ENCODE measurements at places on chromosomes 7 and 10.

- no peak for DNase-seq
Measured at GRCh38 chr10:3701491-3701890, 83.5 kb downstream of the KLF6 start.

- DNase-seq = no peak
Measured at GRCh38 chr7:116180302-116180701, 30.0 kb upstream of the TES start.

DNA sequence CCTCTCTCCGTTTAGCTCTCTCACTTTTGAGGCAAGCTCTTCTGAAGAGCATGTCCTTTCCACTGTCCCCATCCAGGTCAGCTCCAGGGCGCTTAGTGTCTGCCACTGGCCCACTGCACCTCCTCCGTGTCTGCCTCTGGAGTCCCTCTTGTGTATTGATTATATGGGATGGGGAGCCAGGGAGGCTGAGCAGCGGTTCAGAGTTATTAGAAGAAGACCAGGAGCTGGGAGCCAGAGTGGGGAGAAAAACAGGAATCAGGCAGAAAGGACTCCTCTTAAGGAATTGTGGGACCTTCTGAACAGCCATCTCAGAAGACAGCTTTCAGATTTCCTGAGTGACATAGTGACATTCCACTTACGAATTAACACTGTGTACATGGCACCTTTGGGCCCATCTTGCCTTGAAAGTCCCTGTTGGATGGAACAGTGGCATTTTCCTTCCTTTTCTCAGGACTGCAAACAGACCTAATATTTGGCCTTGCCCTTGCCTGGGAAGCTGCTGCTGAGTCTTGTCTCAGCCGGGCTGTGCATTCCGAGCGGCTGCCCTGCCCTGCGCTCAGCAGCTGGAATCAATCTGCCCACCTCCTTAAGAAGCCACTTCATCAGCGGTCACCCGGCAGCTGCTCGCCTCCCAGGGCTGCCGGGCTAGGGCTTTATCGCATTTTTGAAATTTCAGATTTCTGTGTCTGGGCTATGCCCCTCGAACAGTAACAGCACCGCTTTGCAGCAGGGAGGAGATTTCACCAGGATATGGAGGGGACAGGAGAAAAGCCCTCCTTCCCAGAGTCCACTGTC, 81.1 kb upstream of the PRKG1 start:
- no peak for DNase-seq

- DNase-seq = no peak
Measured at GRCh38 chr10:113520690-113521474, 32.0 kb upstream of the HABP2 start.

DNA sequence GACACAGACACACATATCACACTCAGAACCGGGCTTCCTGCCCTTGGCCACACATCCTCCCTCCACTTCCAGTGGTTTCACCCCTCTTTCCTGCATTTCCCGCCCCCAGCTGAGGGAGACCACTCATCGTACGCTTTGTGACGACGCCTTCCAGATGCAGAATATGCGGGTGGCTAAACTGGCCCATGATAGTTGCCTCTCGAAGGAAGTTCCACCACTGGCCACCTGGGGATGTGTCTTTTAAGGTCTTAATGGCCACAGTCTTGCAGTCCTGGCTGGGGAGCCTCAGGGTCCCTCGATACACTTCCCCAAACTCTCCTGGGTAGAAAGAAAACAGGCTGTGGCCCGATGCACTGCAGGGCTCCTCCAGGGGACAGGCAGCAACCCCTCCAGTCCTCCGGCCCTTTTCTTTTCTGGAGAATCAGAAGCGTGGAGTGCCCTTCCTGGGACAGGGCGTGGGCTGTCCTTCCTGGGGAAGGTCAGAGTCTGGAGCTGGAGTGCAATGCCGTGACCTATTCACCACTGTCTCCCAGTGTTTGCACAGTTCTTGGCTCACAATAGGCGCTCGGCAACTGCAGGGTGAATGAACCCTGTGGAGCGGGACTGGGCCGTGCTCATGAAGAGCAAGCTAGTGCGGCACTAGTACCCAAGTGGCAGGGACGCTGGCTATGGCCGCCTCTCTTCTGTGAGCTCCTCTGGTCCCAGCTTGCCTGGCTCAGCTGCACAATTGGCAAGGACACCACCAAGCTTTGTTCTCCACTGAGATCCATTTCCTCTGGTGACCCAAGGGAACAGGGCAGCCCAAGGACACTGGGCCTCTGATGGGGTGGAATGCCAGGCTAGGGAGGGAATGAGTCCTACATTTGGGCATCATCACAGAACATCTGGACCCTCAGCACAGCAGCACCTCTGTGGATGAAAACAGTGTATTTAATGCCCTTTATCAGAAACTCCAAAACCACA, 13.2 kb downstream of the EPHA1 start:
- DNase-seq = no peak

DNA sequence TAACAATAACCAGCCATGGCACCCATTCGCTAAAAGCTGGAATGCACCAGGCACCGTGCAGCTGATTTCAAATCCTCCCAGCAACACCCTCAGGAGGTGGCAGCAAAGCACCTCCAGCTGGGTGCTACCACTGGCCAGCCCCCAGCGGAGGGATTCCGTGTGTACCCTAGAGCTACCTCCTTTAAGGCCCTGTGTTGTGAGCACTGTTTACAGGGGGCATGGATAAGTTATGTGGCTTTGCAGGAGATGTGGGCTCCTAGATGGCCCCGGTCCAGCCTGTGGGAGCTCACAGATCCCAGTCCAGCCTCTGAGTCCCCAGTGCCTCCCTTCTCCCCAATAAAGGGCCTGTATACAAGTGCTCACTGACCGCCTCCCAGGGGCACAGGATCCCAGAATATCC, 27.1 kb downstream of the TNRC18 start:
- DNase-seq = peak; percentile 44

GRCh38 chr10:64426745-64427144, 905.5 kb downstream of the REEP3 start:
- no peak for DNase-seq

- DNase-seq = no peak
Measured at GRCh38 chr10:132925071-132925561, 17.3 kb downstream of the CFAP46 start.

- DNase-seq = no peak
Measured at GRCh38 chr7:153948060-153948459, 104.1 kb upstream of the DPP6 start.

DNA sequence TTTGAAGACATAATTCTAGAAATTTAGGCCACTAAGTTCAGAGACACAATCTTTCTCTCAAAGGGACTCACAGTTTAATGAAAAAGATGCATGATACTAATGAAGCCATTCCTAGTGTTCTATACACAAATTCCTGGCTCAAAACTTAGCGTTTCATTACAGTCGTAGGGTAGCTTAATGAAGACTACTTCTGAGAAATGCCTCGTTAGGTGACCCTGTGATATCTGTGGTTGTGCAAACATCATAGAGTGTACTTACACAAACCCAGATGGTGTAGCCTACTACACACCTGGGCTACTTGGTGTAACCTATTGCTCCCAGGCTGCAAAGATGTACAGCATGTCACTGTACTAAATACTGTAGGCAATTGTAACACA, 488 bp upstream of the CHCHD3 start:
- DNase-seq = no peak

- DNase-seq = no peak
Measured at GRCh38 chr10:65518379-65518778, 1407.5 kb upstream of the LRRTM3 start.

DNA sequence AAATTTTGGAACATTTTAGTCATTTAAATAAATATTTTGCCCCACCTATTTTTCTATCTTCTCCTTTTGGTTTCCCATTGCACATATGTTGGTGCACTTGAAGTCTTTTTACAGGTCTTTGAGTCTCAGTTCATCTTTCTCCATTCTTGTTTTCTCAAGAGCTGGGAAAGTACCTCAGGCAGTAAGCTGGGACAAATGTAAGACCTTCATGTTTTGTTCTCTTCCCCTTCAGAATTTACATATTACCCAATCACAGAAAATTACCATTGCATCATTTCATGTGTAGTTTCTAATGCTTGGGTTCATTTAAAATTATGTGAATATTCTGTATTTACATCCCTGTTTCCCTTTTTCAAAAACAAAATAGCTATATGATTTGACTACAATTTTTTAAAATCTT, 1150.0 kb upstream of the POT1 start:
- no peak for DNase-seq

DNA sequence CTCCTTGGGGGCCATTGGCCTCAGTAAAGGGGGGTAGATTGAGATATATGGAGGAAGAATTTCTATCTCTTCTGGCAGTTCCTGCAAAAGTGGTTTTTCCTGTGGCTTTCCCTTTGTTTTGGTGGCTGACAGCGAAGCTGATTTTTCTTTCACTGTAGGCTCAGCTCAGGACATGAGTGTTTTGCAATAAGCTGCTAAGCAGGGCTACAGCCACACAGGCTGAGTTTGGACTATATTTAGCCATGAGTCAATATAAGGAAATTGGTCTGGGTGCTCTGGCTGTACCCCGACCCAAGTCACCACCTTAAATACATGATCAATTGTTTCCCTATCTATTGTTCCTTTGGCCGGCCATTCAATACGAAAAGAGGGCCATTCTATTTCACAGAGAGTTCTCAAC, 212.7 kb upstream of the KCND2 start:
- DNase-seq = no peak

GRCh38 chr7:143988976-143989745, 11.0 kb upstream of the OR6B1 start:
- DNase-seq = no peak

DNA sequence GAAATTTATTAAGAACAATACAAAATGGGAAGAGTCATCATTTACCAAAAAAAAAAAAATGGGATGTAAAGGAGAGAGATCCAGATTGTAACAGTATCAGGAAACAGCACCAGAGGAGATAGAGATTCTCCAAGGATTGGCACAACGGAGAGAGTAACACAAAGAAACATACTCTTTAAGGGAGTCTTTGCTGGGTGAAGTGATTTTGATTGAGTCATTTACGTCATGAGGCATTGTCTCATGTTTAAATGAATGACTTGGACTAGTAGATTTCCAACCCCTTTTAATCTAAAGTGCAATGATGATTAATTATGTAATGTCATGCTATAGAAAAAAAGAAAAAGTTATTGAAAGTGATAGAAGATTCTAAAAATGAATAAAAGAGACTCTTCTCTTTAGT, 68.8 kb downstream of the ITGB8 start:
- DNase-seq = no peak

GRCh38 chr10:111072232-111072631, 4.6 kb upstream of the ADRA2A start:
- no peak for DNase-seq

- peak; percentile 58 for DNase-seq
Measured at GRCh38 chr10:30529373-30529998, 95.5 kb downstream of the MAP3K8 start.

DNA sequence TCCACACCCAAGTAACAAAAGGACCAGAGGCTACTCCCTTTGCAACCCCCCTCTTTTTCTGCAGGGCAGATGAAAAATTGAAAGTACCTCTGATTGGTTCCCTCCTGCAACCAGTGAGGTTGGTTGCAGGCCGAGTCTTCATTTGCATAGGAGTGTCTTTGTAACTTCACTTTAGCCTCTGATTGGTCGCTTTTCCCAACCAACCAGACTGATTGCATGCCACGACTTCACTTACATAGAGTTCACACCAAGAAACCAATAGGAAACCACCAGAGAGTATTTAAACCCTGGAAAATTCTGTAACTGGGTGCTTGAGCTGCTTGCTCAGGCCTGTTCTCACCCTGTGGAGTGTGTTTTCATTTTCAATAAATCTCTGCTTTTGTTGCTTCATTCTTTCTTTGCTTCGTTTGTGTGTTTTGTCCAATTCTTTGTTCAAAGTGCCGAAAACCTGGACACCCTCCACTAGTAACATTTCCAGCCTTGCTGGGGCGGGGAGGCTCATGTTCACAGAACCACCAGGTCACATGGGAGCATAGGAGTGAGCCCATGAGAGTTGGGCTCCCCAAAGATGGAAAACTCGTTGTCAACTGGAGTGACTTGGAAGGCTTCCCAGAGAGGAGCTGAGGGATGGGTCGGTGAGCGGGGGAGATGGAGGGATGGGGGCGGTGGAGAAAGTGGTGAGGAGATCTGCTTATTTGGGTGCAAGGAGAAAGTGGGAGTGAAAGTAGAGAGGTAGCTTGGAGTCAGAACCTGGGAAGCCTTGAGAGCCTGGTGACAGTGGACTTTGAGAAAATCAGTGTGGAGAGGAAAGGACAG, 223.6 kb downstream of the GFRA1 start:
- DNase-seq = no peak

GRCh38 chr7:157461573-157462418, 125.0 kb downstream of the DNAJB6 start:
- no peak for DNase-seq

DNA sequence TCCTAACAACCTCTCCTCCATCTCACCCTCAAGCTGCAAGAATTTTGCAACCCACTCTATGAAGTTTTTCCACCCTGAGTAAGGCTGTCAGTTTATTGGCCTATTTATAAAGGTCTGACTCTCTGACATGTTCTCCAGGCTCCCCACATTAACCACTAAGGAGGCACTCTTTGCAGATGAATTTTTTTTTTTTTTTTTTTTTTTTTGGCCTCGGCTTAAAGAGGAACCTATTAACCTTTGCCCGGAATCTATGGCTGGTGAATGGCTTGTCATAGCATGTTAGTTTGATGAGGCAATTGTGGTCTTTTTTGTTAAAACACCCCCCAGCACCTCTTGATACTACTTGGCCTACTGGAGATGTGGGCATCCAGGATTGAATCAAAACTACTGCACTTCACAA, 57.1 kb downstream of the TBXAS1 start:
- DNase-seq = no peak

DNA sequence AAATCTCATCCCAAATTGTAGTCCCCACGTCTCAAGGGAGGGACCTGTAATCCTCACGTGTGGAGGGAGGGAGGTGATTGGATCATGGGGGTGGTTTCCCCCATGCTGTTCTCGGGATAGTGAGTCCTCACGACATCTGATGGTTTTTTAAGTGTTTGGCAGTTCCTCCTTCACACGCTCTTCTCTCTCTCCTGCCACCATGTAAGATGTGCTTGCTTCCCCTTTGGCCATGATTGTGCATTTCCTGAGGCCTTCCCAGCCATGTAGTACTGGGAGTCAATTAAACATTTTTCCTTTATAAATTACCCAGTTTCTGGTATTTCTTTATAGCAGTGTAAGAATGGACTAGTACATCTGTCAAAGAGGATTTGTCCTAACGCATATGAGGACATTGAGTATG, 59.5 kb downstream of the RGS10 start:
- DNase-seq = no peak

GRCh38 chr10:30986053-30986555, 45.6 kb downstream of the ZNF438 start:
- DNase-seq = no peak

DNA sequence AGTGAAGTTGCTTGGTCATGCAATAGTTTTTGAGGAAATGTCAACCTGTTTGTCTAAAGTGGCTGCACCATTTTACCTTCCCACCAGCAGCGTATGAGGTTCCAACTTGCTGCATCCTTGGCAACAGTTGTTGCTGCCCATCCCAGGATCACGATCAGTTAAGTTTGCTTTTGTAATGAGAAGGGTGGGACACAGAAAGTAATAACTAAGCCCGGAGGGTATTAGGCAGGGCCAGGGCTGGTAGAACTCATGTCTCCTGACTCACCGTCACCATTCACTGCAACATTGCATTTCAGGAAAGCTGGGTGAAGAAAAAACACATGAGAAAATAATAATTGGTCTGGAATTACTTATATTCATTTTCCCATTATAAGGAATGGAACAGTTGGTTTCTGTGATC, 25.4 kb downstream of the CELF2 start:
- no peak for DNase-seq

GRCh38 chr10:133079836-133080682, 7.7 kb upstream of the ADGRA1 start:
- DNase-seq = no peak

- no peak for DNase-seq
Measured at GRCh38 chr10:113235508-113235907, 285.5 kb downstream of the TCF7L2 start.

GRCh38 chr7:135913404-135913803, 63.8 kb downstream of the MTPN start:
- DNase-seq = no peak
